Stimulated activated CD4-positive, alpha-beta T cell treated with anti-CD3 and anti-CD28 coated beads, Interleukin-12 subunit alpha, Interleukin-12 subunit beta, amount 100 ng/mL, for 4 hours (primary cell): ENCODE measurements at places on chromosomes 16 and 17.

GRCh38 chr17:46853896-46854444 lies 2.6 kb downstream of the WNT9B start:
- no peak for DNase-seq

DNA sequence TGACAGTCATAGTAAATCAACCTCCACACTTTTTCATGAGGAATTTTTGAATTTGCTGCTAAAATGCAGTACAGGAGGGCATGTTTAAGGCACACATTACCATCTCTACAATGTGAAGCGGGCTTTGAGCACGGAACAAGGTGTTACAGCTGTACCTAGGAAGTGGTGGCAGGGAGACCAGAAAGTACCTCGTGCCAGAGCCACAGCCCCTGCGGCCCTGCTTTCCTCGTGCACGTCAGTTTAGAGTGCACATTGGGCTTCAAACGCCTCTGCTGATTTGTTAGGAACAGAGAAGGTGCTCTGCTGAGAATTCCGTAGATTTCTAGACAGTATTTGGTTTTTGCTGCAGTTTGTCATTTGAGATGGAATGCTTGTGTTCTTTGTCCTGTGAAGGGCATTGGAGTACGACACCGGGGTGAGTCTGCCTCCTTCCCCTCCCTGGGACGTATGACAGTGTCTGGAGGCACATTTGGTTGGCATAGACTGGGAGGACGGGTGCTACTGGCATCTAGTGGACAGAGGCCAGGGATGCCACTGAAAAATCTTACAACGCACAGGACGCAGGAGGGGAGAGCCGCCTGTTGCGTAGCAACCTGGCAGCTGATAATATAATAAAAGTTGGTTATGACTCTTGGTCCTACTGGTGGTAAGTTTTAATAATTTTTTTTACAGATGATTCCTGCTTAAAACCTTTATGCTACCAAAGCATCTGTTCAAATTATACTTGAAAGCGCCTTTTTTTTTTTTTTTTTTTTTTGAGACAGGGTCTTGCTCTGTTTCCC lies 9.1 kb downstream of the FOXK2 start:
- no peak for DNase-seq

GRCh38 chr16:14377326-14377725 lies 252.7 kb downstream of the PARN start:
- DNase-seq, result no peak

DNA sequence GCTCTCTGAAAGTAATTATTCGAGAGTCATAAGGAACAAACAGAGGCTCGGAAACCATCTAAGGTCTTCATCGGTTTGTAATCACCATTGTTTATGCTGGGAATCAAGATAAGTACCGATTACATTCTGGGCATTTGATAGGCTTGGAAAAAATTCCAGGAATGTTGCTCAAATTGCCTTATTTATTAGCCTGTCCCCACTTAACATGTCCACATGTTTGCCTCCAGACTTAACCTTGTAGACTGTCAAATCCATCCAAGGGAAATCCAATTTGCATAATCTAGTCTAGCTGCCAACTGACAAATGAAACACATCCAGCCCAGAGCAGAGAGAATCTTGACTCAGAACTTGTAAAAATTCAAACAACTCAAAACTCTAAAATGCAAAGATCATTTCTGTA lies 51.3 kb upstream of the TMC5 start:
- no peak for DNase-seq

- no peak for DNase-seq
Measured at GRCh38 chr17:66604376-66604775, 230.5 kb upstream of the CACNG5 start.

DNA sequence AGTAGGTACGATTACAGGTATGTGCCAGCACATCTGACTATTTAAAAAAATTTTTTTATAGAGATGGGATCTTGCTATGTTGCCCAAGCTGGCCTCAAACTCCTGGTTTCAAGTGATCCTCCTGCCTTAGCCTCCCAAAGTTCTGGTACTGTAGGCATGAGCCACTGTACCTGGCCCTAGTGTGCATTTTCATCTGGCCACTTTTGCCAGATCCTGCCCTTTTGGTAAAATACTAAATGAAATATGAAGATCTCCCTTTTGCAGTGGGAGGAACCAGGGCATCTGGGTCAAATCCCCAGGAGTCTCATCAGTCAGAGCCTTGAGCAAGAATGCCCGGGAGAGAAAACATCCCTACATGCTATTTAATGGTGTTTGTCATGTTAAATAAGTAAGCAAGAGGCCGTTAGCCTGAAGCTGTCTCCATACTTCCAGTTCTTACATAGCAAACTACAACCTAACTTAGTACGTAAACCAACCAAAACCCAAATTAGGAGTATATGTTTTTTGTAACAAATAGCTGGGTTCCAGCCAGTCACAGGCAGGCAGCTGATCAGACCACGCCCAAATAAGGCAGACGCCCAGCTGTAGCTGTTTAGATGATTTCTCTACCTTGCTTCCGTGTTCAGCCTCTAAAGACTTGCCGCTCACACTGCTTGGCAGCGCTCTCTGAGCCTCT lies 46.5 kb upstream of the CLEC18A start:
- no peak for DNase-seq

GRCh38 chr17:41382394-41382793 lies 288 bp upstream of the KRT34 start:
- DNase-seq, result no peak
